Stimulated activated CD4-positive, alpha-beta T cell treated with anti-CD3 and anti-CD28 coated beads, Interleukin-12 subunit alpha, Interleukin-12 subunit beta, amount 100 ng/mL, for 24 hours (primary cell): ENCODE measurements at places on chromosomes 1 and 21.

DNA sequence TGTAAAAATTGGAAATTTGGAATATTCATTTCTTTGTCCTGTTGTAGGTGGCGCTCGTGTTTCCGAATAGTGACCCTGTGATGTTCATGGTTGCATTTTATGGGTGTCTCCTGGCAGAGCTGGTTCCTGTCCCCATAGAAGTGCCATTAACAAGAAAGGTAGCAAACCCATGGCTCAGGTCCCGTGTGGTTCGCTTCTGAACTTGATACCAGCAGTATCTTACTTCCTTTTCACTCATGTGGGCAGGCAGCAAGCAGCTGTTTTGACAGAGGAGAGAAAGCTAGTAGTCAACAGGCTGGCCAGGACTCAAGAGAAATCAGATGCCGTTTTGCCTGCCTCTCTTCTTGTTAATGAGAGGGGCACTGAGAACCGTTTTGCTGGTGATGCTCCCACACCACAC is 72.8 kb downstream of the S100B start:
- DNase-seq = no peak

GRCh38 chr1:33330906-33331305 is 10.0 kb upstream of the A3GALT2 start:
- DNase-seq = no peak

- no peak for DNase-seq
Observed at GRCh38 chr1:226666164-226666506, 72.9 kb downstream of the ITPKB start.

DNA sequence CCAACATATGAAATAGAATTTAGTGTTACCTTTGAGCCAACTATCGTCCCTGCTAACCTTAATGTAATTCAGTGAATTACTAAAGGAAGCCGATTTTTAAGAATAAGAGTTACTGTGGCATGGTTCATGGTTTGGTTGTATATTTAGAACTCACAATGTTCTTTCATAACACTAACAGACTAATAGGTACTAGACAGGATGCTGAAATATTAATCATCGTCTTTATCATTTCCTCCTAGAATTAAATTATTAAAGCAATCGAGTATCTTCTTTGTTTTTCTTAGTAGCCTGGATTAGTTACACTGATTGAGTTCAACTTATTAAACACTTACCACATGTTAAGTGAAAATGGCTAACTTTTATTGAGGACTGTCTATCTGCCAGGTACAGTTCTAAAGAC is 47.7 kb downstream of the TARBP1 start:
- DNase-seq = no peak

DNA sequence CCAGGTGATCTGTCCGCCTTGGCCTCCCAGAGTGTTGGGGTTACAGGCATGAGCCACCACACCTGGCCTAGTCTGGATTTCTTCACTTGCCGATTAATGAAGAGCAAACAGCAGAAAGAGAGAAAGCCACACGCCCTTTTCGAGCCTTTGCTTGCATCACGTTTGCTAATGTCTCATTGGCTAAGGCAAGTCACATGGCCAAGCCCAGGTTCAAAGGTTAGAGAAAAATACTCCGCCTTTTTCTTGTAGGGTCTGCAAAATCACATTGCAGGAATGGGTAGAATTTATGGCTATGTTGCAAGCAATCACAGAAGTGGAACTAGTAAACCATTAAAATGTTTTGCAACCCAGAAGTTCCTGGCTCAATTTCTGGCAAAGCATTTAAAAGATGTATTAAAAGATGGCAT is 26.8 kb upstream of the BACH1 start:
- DNase-seq = no peak

- no peak for DNase-seq
Observed at GRCh38 chr1:112783059-112783458, 67.9 kb upstream of the PPM1J start.

GRCh38 chr1:97254731-97255463 is 533.3 kb downstream of the PTBP2 start:
- DNase-seq = no peak

- no peak for DNase-seq
Observed at GRCh38 chr1:66757722-66758240, 5.5 kb downstream of the DYNLT5 start.
